ENCODE measurements at places on chromosomes 3 and 15.

GRCh38 chr3:24299246-24299805 is 195.3 kb downstream of the THRB start:
- DNase-seq, result peak; percentile 92

GRCh38 chr3:12040902-12041301 is 36.7 kb downstream of the SYN2 start:
- no peak for DNase-seq

DNA sequence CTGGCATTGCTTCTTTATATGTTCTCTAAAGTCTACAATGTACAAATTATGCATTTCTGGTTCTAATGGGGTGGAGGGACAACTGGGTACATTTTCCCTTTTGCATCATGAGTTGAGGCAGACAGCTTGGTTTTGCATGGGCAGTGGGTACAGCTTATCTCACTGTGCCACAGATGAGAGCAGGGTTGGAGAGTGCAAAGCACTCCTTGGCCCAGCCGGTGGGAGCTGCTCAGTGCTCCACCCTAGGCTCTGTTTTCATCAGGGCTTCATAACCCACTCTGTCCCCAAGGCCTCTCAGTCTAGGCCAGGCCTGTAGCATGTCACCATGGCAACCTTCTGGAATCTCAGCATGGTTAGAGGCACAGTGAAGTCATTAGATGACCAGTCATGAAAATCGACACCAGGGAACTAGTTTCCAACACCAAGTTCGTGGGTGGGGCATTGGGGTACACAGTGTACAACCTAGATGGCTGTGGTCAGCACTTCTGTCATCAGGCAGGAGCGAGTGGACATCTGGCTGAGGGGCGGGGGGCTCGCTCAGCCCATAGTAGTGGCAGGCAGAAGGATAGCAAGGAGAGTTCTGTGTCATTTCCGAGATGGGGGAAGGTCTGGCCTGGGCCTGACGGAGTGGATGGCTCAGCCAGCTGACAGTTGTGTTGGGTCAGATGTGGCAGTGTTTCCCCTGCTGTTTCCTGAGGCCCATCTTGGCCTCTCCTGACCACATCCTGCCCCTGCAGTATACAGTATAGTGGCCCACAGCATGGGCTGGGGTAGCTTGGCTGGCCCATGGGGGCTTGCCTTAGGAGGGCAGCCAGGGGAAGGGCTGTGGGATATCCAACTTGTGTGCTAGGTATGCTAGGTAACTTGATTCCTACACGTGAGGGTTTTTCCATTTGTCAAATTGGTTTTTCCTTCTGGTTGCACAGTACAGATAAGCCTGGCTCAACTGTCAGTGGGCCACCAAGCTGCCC is 75.7 kb upstream of the PRR23C start:
- DNase-seq, result peak; percentile 74

DNA sequence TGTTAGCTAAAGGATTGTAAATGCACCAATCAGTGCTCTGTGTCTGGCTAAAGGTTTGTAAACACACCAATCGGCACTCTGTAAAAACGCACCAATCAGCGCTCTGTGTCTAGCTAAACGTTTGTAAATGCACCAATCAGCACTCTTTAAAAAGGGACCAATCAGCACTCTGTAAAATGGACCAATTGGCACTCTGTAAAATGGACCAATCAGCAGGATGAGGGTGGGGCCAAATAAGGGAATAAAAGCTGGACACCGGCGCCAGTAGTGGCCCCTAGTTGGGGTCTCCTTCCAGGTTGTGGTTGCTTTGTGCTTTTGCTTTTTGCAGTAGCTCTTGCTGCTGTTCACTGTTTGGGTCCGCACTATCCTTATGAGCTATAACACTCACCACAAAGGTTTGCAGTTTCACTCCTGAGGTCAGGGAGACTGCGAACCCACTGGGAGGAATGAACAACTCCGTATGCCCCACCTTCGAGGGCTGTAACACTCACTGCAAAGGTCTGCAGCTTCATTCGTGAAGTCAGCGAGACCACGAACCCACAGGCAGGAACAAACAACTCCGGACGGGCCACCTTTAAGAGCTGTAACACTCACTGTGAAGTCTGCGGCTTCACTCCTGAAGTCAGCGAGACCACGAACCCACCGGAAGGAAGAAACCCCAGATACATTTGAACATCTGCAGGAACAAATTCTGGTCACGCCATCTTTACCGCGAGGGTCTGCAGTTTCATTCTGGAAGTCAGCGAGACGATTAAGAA is 1.1 kb upstream of the SUCLG2 start:
- DNase-seq, result peak; percentile 63

GRCh38 chr3:141366285-141367037 is 1.8 kb upstream of the ZBTB38 start:
- DNase-seq, result peak; percentile 80

DNA sequence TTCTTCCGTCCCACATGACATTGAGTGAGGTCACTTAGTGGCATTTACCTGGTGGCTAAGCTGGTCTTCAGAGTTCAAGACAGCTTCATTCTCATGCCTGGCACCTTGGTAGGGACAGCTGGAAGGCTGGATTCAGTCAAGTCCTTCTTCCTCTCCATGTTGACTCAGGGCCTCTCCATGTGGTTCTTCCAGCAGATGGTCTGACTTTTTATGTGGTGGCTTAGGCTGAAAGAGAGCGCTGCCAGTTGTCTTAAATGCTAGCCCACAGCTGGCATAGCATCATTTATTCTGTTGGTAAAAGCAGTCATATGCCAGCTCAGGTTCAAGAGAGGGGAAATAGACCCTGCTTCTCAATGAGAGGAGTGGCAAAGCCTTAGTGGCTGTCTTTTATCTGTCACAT is 53.0 kb upstream of the CTDSPL start:
- DNase-seq, result no peak

DNA sequence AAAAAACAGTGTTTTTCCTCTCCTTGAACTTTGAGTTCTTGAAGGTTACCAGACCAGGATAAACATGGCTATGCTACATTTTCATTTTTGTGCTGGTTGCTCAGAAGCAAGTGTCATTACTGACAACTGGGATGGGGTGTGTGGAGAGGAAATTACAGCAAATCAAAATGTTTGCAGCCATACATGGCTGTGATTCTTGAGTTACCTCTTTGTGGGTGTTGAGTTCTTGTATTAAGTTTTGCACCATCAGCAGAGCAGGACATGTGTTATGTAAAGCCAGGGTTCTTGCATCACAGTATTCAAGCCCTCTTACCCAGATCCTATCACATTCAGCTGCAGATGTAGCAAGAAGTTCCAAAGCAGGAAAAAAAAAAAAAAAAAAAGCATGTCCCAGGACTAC is 53.9 kb upstream of the ATOSA start:
- no peak for DNase-seq

DNA sequence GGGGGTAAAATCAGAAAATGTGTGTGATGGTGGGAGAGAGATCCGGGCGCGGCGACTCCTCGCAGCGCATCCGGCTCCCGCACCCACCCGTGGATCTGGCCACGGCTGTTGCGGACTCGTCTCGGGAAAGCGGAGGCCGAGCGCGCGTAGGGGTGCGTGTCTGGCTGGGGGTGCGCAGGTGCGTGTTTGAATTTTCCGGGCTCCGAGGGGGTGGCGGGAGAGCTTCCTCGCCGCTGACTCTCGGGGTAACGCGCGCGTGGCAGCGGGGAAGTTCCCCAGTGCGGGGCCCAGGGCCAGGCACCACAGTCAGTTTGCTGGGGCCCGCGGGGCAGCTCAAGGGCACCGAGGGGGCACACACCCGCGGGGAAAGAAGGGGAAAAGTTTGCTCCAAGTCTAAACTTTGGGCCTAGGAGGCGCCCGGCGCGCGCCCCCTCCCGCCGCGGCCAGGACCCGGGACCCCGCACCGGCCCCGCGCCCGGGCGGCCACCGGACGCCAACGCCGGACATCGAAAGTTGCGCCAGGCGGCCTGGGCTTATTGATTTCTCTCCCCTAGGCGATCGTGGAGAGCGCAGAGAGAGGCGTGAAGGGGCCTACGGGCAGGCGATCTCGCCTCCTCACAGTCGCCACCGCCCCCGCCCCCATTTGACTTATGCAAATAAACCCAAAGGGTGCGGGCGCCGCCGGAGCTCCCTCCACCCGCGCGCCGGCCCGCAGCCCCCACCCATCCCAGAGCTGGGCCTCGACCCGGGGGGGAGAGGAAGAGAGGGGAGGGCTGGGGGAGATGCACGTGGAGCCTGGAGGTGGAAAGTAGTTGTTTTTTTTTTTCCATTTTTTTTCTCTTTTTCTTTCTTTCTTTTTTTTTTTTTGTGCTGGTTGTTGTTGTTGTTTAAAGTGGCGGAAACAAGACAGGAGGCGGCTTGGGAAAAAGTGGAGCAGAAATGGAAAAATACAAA is 639 bp downstream of the FOXP1 start:
- DNase-seq, result peak; percentile 63

DNA sequence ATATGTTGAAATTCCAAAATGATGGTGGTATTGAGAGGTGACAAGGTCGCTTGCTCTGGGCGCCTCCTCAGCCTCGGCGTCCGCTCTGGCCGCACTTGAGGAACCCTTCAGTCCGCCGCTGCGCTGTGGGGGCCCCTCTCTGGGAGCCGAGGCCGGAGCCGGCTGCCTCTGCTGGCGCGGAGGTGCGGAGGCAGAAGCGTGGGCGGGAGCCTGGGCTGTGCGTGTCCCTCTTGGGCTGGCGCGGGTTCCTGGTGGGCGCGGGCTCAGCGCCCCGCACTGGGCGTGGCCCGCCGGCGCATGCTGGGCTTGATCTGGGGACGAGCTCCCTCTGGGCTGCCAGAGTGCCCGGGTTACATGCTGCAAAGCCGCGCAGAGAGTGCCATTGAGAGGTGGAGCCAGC is 39.8 kb upstream of the TMC3 start:
- DNase-seq, result no peak

- DNase-seq, result peak; percentile 63
Observed at GRCh38 chr15:34861214-34861613, 65.9 kb upstream of the ACTC1 start.

DNA sequence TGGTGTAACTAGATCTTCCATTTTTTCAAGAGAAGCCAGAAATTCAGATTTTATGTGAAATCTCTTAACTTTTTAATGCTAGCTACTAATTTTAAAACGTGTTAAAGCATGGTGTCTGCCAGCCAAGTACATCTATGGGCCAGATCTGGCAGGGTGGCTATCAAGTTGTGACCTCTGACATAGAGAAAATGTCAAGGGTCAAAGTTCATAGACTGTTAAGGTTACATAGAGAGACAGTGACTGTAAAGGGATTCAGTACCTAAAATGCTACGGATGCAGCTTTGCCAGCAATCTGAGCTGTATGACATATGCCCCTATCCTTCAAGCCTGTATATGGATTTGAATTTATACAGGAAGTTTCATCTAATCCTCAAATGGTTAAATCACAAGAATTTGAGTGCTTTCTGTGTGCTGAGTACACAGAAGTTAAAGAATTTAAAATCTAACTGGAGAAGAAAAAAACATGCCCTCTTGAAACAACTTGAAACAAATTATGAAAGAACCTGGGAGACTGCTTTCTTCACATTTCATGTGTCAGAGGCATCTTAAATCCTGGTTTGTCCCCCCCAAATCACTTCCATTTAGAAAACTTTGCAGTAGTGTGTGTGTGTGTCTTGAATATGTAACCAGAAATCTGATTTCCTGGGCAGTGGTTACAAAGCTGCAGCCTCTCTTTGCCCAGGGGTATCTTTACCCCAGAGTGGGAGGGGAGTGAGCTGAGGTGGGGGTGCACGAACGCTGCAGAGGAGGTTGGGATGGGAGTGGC is 895 bp upstream of the ARHGAP31 start:
- DNase-seq, result no peak

DNA sequence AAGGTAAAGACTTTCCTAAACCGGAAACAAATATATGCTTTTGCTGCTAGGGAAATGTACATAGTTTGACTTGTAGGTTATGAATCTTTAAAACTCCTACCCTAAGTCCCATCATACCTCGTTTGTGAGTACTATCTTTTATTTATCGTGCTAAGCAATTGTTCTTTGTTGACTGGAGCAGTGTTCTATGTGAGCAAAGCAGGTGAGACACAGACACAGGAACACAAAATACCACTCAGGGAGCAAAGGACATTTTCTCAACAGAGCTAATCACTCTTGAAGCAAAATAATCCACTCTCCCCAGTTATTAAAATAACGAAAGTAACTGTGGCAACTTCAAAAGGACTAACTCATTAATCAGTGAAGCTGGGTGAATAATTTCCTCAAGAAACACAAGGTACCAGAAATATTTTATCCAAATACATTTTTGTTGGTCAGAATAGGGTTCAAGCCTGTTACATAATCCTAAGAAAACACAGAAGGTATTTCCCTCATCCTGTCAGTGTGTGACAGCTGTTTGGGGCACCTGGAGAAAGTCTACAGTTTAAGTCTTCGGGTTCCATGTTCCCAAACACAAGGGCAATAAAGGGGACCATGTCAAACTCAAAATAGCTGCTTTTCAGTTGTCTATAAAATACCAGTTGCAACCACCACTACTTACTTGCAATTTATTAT is 407.7 kb downstream of the FOXP1 start:
- DNase-seq, result no peak

- no peak for DNase-seq
Observed at GRCh38 chr3:72993391-72993790, 3.2 kb upstream of the PPP4R2 start.

DNA sequence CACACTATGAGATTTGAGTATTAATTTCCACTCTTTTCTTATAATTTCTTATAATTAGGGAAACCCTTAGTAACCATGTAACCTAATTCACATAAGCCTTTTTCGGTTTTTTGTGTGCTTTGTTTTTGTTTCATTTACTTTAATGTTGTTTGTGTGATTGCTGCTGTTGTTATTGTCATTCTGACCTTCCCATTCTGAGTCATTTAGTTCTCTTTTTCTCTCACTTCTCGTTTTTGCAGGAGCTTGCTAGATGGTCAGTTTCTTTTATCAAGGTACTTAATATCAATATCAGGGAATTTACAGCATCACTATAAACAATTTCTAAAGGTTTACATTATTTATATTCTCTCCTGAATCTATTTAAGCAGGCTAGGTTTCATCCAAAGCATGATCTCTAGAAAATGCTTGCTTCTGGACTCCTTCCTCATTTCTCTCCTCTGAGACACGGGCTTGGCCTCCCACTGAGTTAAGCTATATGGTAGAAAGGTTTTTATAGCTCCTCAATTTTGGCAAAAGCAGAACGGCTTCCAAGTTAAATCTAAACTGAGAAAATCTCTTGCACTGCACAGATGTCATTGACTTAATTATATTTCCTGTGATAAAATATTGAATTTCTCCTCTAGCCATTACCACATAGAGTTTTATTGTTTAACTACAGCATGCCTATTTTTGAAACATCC is 534.2 kb downstream of the NSUN3 start:
- DNase-seq, result no peak

GRCh38 chr3:27723001-27723445 is 900 bp upstream of the EOMES start:
- DNase-seq, result no peak

- no peak for DNase-seq
Observed at GRCh38 chr3:116661196-116661595, 48.4 kb upstream of the TUSC7 start.

All from hematopoietic multipotent progenitor cell treated with erythropoietin and hydrocortisone succinate and interleukin-3 and kit ligand, for 8 days (in vitro differentiated cells).